H54 (cell line): ENCODE measurements at places on chromosomes 16 and 17.

DNA sequence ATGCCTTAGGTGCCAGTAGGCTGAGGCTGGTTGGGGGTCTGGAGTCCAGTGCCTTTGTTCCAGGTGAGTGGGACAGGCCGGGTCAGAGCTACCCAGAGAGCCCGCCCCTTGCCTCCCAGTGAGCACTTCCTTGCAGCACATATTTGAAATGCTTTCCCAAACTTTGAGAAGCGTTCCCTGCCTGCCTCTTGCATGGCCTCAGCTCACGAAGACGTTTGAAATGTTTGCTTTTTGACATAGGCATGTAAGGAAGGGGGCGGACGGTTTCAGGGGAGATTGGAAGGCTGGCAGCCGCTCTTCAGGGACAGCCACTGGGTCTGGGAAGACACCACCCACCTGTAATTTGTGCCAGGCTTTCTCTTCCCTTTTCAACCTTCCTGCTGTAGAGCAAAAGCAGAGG is 5.1 kb upstream of the FOXL1 start:
- DNase-seq = no peak

DNA sequence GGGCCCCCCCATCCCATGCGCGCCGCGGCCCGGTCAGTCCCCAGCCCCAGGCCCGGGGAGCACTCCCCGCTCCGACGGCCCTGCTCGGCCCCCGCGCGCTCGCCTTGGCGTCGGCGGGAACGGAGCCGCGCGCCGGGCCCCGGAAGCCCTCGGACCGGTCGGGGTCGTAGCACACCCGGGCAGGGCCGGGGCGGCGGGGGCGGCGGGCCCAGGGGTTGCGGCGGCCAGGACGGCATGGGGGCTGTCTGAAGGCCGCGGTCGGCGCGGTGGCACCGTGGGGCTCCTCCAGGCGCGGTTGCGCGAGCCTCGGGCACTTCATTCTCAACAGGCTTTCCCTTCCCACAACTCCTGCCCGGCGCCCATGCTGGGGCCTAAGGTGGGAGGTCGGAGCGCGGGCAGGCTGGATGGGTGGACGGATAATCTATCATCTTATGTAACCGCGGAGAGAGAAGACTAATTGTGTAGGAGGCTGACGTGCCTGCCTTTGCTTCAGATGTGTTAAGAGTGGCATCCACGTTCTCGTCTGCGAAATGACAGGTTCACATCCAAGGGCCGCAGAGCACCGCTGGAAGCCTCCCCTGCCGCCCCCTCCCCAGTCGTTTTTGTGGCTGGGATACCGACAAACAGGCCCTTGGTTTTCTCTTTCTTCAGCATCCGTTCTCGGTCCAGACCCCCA is 708 bp downstream of the BAIAP2 start:
- DNase-seq = no peak

DNA sequence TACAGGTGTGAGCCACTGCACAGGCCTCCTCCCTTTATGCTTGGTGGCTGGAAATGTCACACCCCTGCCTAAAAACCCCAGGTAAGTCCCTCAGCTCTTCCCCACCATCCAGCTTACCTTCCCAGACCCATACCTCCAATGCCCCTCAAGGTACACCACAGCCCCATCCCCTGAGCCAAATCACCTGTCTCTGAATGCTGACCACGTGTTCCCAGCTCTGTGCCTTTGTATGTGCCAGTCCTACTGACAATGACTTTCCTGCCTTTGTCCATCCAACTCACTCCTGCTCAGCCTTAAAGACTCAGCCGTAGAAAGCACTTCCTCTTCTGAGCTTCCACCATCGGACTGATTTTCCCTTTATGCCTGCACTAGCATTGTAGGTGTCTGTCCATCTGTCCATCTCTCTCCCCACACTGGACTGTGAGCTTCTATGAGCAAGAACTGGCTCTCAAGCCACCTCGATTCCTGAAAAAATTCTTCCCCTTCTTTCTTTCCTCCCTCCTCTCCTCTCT is 30.7 kb upstream of the GOSR2 start:
- DNase-seq = no peak

GRCh38 chr16:14553447-14553846 is 76.6 kb downstream of the PARN start:
- no peak for DNase-seq

DNA sequence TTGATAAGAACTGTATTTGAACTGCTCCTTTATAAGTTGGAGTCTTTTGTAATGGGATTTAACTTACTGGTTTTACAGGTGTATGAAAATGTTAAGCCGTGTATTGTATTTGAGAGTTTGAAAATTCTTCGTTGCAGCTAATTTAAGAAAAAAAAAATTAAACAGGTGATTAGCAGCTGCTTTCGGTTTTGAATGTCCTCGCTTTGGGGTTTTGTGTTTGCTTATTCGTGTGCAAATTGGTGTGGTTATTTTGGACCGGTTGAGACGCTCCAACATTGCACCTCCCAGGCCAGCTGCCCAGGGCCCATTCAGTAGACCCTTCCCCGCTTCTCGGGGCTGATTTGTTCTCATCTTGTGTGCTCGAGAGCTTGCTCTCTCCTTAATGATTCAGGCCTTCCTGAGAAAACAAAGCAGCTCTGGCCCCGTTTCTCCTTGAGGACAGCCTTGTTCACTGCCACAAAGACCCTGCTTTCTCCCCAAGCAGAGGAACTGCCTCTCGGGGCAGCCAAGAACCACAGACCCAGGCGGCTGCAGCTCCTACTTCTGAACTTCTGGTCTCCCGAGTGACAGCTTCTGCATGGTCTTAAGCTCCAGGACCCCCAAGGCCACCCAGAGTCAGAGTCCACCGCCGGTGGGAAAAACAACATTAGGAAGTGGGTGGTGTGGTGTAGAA is 100.5 kb downstream of the MSI2 start:
- DNase-seq = no peak

- no peak for DNase-seq
These were observed 7.9 kb upstream of the THAP11 start for GRCh38 chr16:67834242-67834614.

DNA sequence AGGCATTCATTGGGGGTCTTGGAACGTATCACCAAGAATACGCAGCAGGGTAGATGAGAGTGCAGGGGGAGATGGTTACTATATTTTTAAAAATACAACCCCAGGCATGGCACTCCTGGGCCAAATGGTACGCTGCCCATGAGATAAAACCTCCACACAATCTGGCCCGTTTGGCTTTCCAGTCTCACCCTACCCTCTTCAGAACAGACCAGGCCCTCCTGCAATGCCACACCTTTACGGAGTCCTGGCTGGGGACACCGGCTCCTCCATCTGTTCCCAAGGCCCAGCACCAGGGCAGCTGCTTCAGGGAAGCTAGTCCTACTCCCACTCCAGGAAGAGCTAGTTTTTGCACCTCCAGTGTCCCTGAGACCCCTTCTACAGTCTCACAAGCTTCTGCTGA is 24.4 kb downstream of the SNN start:
- DNase-seq = no peak

GRCh38 chr17:21286066-21286770 is 1.7 kb downstream of the MAP2K3 start:
- peak; percentile 93 for DNase-seq

DNA sequence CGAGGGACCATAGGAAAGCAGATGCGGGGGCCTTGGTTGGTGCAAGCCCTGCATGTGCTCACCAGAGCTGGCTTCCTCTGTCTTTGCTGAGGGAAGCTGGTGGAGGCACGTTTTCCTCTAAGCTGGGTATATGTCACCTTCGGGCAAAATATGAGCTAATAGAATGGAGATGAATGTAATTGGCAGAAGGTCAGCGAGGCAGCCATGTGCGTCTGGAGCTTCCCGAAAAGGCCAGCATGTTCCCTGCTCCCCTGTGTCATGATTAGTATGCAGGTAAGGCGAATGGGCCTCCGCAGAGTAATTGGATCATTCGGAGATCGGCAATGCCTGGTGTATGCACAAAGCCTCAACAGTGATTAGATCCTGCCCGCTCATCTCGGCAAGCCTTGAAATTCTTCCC is 806.2 kb upstream of the EEF2KMT start:
- DNase-seq = no peak

DNA sequence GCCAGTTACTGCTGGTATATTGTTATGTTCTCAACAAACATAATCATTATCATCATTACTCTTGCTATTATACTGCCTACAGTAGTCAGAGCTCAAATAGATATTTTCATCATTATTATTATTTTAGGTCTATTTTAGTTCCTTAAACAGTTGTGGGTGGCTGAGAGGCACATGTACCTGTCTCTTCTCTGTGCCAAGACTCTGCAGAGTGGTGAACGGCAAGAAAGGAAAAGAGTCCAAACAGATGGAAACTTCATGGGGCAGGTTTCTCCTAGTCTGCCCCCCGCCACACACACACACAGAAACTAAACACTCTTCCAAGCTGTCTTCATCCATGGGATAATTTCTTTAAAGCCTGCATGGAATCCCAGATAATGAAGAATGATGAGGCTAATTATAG is 77.7 kb upstream of the CLEC3A start:
- DNase-seq = no peak

GRCh38 chr17:82490512-82491195 is 28.9 kb upstream of the FOXK2 start:
- no peak for DNase-seq

DNA sequence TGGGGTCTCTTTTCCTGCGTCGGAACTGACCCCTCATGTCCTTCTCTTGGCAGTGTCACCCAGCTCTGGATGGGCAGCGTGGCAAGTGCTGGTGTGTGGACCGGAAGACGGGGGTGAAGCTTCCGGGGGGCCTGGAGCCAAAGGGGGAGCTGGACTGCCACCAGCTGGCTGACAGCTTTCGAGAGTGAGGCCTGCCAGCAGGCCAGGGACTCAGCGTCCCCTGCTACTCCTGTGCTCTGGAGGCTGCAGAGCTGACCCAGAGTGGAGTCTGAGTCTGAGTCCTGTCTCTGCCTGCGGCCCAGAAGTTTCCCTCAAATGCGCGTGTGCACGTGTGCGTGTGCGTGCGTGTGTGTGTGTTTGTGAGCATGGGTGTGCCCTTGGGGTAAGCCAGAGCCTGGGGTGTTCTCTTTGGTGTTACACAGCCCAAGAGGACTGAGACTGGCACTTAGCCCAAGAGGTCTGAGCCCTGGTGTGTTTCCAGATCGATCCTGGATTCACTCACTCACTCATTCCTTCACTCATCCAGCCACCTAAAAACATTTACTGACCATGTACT is 13.2 kb downstream of the IGFBP4 start:
- DNase-seq = no peak

- DNase-seq = no peak
These were observed 173.4 kb upstream of the CIBAR2 start for GRCh38 chr16:85285681-85286065.

GRCh38 chr17:59666235-59666634 is 41.0 kb downstream of the PTRH2 start:
- no peak for DNase-seq

DNA sequence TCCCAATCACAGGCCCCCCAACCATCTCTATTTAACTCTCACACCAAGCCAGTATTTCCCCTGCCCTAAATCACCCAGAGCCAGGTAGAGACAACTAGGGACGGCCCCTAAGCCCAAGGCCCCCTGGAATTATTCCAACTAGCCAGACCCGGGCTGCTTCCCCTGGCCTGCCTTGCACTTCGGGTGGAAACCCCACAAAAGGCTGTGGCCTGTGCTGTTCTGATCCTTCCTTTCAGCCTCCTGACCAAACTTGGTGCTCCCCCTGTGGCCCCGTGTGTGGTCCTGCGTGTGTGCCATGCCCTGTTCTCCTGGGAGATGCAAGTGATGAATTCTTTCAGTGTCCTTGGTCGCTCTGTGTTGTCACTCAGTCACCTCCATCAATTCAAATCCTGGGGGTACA is 14.9 kb downstream of the CCL17 start:
- no peak for DNase-seq

GRCh38 chr16:73036074-73036826 is 11.7 kb downstream of the ZFHX3 start:
- DNase-seq = no peak

- peak; percentile 19 for DNase-seq
These were observed 447.6 kb upstream of the CA10 start for GRCh38 chr17:52606098-52606497.

DNA sequence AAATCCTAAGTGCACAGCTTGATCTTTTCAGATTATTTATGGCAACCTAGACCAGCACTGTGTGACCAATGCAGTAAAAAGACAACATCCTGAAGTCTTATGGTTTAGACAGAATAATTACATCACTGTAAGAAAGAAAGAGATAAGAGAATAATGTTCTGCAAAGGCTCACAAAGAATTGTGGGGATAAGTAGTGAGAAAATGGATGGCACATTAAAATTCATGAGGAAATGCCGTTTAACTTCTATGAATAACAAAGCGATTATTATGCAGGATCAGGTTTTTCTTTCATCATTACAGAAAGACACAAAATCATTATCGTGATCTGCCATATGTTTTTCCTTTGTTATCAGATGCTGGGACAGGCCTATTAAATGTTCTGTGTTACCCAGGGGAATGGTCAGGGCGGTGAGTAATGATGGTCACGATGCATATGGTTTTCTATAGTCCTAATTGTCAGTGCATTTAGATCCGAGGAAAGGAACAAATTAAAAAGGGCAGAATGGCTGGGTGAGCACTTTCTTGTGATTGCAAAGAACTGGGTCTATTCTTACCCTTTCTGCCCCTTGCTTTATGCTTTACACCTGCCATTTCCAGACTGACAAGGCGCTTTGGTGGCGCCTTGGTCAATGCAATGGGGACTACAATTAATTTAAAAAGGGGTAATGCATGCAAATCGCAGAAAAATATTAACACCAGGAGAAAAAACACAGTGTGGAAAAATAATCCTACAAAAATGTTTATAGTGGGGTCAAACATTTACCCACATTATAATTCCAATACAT is 18.1 kb upstream of the DHX40 start:
- DNase-seq = no peak

DNA sequence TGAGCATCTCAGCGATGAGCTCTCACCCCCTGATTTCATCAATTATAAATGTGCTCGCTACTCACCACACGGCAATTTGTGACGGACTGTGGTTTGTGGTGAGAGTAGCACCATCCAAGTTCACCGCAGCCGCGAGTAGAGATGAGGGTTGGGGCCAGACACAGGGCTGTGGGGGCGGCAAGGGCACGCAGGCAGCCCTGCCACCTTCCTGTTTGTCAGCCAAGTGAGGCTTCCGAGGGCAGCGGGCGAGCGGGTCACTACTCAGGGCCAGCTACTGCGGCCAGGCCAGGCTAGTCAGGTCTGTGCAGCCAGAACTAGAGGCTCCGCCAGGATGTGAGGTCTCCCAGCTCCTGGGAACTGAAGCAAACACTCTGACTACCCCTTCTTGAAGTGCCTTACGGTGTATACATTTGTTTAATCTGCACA is 39.6 kb upstream of the MEOX1 start:
- peak; percentile 79 for DNase-seq

- DNase-seq = no peak
These were observed 2.2 kb downstream of the SH2B1 start for GRCh38 chr16:28865722-28866453.

DNA sequence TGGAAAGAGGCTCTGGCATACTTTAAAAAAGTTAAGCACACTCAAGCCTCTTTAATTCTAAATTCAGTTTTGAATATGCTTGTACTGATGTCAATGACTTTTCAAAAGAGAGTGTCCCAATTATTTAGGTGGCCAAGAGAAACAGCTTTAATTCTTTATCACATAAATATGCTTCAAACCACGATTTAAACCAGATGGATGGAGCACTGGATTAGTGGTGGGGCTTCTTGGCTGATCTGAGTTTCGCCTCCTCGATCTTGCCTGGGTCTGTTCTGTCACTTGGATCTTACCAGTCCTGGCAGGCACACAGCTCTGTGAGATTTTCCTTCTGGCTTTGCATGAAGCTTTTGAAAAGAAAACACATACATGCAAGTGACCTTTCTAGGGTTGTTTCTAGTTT is 467.8 kb downstream of the MAF start:
- DNase-seq = no peak
